Fibroblast of skin of scalp (primary cell): ENCODE measurements at places on chromosomes 4 and X.

DNA sequence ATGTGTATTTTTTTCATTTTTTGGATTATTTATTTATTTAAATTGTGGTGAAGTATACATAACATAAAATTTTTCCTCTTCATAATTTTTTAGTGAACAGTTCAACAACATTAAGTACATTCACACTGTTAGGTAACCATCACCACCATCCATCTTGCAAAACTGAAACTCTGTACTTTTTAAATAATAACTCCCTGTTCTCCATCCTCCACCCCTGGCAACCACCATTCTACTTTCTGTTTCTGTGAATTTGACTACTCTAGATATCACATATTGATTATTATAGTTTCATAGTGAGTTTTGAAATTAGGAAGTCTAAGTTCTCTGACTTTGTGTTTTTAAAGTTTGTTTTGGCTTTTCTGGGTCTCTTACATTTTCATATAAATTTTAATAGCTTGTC is 89.3 kb upstream of the STX18 start:
- DNase-seq: no peak

- no peak for DNase-seq
Observed at GRCh38 chr4:53748328-53748772, 157.1 kb upstream of the LNX1 start.

DNA sequence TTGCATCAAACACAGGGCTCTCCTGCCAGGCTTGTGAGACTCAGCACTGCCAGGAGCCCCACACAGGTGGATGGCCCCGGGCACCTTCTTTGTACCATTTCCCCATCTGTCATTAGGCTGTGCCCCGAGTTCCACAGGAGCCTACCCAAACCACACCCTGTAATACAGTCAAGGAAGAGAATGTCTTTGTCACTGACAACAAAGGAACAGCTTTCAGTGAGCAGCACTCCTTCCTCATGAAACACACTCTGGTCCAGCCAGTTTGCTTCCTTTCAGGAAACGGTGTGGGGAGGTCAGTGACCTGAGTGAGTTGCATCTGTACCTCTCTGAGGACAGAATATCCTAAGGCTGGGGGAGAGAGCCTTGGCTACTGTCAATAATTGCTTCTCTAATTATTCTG is 53.7 kb downstream of the LNX1 start:
- no peak for DNase-seq

- no peak for DNase-seq
Observed at GRCh38 chr4:52477191-52477780, 181.8 kb downstream of the USP46 start.

- no peak for DNase-seq
Observed at GRCh38 chr4:6366581-6366980, 96.9 kb downstream of the WFS1 start.

DNA sequence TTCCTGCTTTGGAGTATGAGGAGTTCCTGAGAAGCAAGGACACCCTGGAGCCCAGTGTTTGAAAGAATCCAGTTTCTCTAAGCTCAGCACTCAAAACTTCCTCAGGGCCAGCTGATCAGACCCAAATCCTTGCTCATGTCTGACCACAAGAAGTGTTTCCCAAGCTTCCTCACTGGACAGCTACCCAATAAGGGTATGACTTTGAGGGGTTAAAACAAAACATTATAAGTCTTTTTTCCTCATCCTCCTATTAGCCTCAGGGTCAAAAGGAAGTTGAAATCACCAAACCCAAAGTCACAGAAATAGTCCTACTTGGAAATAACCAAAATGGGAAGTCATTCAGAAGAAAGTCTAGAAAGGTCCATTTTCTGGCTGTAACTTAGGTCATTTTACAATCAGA is 13.7 kb downstream of the ZBTB33 start:
- no peak for DNase-seq

DNA sequence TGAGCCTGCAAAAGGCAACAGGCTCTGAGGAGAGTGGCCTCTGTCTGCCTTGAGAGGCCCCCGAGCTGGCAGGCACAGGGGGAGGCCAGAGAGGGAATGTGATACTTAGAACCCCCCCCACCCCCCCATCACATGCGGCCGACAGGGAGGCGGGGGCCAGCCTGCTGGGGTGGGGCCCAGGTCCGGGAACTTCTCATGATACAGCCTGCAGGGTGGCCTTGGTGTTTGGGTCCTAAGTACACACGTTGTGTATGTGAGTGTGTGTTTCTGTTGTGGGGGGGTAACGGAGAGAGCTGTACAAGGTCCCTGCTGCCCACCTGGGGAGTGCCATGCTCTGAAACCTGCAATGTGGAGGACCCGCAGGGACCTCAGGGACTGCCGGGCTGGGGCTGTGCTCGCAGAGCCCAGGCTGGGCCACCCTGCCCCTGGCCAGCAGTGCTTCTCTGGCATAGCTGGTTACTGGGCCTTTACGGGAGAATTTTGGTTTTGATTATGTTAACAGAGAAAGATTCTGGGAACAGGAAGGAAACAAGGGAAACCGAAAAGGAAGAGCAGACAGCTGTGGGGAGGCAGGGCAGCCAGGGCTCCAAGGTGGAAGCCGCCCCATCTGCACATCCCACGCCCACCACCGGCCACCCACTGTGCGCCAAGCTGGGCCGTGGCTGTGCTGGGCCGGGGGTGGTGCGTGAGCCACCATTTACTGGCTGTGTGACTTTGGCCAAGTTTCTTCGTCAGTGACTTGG is 19.9 kb downstream of the SH3BP2 start:
- no peak for DNase-seq

DNA sequence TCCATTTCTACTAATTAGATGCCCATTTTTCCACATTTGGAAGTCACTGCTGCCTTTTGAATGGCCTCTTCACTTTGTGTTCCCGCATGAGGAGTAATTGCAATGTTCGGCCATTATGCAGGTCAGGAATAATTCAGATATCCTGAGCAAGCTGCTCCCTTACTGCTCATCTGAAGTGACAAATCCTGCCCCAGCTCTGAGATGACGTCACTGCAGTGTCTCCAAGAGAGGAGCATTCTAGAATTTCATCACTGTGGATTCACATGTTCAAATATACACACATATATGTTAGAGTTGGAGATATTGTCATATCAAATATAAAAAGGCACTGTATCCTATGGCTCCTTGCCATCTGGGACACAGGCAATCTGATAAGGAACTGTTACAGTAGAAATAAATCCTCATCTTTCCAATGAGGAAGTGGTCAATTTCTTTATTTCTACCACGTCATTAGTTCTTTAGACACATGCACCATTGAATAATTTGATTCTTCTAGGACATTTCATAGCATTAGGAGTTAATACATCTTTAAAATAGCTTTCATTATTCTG is 706.9 kb upstream of the TENM3 start:
- no peak for DNase-seq

DNA sequence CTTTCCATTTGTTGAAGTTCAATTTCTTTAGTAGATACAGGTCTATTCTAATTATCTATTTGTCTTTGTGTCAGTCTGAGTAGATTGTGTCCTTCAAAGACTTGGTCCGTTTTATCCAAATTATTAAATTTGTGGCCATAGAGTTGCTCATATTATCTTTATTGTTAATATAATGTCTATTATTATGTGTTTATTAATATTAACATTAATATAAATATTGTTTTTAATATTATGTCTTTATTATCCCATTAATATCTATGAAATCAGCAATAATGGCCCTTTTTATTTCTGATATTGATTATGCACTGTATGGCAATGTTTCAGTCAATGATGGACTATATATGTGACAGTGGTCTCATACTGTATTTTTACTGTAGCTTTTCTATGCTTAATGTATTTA is 2067.3 kb upstream of the AGA start:
- DNase-seq: no peak
